ENCODE measurements at places on chromosomes 1 and 21.

DNA sequence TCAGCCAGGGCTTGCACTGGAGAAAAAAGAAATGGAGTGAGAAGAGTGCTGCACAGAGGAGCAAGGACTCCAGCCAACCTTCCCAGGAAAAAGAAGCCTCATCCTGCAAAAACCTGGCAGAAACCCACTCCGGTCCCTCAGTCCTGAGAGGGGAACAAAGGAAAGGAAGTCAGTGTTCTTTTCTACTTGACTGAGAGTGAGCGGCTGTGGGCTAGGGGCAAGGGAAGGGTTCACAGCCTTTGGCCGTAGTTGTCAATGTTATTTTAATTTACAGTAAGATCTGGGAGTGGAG, 8.9 kb upstream of the GOLT1A start:
- DNase-seq: no peak

DNA sequence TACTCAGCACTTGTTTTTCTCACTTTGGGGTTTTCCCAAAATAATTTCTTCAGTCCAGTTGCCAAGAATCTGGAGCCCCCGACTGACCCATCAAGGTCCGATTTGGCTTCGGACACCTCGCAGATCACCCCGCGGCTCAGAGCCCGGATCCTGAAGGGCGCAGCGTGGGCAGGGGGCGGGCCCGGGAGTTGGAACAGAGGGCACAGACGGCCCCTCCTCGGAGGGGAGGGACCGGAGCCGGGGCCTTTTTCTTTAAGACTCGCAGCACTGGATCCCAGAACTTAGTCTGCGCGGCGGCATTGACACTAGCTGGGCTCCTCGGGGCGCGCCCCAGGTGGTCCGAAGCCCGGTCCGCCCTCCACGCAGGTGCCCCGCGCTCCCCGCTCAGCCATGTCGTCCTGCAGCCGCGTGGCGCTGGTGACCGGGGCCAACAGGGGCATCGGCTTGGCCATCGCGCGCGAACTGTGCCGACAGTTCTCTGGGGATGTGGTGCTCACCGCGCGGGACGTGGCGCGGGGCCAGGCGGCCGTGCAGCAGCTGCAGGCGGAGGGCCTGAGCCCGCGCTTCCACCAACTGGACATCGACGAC, at the start of gene CBR3:
TSS of gene CBR3 (plus strand) at position 277 of the 588 bp plus-strand sequence. CDS start at position 391, 114 bp downstream.
- DNase-seq: no peak

DNA sequence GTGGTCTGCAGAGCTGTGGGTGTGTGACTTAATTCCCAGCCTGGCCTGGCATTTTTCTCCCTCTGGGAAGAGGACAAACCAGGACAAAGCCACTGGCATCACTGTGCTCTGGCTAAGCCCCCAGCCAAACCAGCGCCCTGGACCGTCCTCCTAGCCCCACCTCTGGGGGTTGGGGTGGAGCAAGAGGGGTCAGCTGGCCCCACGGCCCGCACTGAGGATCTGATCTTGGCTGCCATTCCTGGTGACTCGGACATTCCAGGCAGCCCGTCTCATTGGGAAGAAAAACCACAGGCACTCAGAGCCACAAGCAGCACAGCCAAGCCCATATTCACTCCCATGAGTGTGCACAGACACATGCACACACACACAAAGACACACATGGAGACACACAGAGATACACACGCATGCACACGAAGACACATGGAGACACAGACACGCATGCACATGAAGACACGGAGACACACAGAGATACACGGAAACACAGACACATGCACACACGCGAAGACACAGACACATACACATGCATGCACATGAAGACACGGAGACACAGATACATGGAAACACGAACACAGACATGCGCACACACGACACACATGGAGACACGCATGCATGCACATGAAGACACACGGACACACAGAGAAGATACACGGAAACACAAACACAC, 2.3 kb upstream of the MXRA8 start:
- no peak for DNase-seq

DNA sequence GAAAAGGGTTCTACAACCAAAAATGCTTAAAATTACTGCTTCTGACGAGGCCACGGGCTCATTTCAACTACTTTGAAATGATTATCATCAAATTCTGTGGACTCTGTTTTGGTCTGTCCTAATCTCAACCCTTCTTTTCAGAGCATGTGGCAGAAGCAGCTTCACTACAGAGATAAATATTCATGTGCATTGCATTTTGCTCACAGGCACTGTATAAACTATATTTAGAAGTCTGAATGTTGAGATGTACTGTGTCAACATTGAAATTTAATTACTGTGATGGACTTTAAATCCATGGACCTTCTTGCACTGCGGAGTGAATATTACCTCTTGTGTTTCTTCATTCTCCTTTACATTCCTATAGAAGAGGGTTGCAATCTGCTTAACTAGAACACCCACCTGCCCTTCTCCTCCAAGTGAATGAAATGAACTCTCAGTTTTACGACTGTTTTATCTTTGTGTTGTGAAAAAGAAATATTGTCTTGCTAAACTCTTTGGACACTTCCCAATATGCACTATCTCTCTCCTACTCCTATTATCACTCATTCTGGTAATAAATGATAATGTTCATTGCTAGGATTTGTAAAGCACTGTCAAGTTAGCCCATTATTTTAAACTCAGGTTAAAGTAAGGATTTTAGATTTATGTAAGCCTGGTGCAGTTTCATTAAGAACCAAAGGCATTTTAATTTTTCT, 281.2 kb upstream of the ST6GALNAC5 start:
- no peak for DNase-seq

DNA sequence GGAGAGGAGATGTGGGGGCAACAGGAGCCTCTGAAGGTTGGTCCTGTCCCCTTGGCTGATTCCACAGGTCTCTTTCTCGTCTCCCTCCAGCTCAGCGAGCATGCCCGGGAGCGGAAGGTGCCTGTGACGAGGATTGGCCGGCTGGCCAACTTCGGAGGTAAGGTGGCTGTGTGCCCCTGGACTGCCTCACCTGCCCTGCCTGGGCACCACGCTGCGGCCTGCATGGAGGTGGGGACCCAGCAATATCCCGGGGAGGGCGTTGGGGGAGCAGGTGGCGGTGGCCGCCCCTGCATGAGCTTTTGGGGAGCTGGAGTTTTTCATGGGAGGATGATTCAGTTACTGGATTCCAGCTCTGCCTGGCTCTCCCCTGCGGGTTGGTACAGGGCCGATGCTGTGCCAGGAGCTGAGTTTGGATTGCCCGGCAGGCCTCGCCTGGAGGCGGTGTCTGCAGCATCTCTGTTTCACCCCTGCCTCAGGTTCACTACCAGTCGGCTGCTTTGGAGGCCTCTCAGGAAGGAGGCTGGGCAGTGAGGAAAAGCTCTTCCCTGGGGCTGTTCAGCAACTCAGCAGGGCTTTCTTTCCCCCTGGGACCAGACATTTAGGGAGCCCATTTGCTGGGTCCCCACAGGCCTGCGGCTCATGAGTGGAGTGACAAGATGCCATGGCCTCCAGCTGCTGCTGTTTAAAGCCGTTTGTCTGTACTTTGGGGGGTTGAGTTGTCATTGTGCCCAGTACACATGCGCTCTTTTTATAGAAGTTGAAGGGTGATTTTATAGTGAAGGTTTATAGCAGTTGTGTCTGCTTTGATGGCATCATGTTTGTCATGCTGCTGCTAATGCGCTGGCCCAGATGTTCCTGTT, 25.7 kb downstream of the COQ8A start:
- no peak for DNase-seq

DNA sequence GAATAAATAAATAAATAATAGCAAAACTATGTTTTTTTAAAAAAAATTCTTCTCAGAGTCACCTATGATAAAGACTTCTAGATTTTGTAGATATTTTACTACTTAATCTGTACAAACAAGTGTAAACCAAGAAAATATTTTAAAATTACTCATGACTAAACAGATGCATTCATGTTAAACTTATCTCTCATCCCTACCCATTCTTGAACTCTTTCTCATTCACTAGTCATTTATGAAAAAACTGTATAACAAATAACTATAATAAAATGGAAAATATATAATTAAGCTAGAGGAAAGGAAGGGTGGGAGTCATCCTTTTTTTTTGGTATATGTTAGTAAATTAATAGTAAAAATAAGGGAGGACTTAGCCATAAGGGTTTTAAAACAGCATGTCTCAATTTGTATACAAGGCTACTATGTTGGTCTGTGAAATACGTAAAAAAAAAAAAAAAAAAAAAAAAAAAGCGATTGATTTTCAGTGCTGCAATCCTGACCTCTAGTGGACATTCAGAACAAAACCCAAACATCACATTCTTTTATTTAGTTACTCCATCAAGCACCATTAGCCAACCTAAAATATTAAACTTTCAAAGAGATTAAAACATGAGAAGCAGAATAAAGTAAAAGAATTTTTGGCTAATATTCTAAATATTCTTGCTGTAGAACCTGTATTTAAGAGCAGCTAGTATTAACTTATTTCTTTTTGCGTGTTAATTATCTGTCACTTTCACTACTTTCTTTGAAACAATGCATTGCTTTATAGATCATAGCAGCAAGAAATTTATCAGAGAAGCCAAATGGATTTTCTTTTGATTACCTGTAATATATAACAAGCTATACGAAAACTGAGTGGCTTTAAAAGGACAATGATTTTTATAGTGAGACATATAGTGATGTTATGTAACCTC, 255.8 kb upstream of the CACYBP start:
- no peak for DNase-seq

- no peak for DNase-seq
Observed at GRCh38 chr21:44521928-44522752, 17.9 kb downstream of the KRTAP10-1 start.

DNA sequence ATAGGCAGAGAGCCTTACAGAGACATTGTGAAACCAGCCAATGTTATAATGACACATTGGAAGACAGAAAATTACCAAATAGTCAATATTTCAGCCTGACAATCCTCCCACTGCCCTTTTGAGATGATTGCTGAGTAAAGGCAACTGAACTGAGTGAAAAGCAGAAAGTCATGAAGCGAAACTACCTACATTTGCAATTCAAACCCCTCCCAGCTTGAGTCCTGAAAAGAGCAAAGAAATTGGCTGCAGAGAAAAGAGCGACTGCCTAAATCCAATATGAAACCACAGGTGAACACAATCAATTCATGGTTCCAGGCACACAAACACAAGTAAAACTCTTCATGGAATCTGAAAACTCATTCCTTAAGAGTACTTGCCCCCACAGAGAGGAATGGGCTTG, 143.4 kb upstream of the CHRM3 start:
- DNase-seq: no peak

- no peak for DNase-seq
Observed at GRCh38 chr1:93649231-93649630, 32.4 kb downstream of the BCAR3 start.

DNA sequence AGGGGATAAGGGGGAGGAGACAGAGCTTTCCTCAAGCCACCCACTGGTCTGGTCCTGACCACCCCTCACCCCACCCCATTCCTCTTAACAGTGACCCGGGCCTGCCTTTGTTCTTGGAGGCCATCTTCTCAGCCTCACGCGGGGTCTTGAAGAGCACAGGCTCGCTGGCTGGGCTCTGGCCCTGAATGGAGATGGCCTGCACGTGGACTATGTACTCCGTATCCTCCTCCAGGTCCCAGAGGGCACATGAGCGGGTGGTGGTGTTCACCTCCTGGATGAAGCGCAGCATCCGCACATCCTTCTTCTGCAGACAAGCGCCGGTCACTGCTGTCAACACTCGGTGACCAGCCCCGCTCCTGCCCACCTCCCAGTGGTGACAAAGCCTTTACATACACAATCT, 2.6 kb downstream of the FNDC5 start:
- no peak for DNase-seq

DNA sequence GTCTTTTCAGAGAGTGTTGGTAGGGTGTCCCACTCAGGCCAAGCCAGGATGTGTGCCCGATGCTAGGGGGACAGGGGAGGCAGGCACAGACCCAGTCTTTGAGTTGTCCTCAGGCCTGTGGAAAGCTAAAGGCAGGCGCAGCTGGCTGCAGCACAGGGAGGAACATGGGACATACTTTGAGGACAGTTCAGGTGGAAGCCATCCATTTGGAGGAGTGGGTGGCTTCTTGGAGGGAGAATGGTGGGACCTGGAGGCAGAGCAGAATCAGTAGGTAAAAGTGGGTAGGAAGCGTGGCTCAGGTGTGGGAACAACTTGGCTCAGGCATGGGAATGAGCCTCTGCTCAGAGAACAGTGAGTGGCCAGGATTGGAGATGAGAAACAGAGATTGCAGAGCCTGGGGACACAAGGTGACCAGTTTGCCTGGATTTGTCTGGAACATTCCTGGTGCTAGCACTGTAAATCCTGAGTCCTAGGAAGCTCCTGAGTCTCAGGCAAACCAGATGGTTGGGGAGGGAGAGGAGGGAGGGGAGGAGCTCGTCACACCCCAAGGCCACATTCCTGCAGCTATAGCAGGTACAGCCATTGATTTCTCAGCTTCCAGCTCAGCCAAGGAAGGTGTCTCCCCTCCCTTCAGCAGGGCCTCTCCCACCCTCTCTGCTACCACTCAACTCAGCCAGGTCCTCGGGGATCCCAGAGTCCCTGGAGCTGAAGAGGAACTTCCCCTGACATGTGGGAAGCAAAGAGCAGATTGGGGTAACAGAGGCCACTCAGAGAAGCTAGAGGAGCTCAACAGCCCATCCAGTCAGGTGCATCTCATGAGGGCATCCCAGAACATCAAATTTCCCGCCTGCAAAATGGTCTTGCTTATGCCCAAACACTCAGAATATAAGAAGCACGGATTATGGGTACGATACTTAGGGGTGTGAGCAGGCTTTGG, 65.2 kb upstream of the TINAGL1 start:
- DNase-seq: no peak
